ENCODE measurements at places on chromosomes 12 and 14.

GRCh38 chr12:101551362-101552114 is 43.2 kb upstream of the MYBPC1 start:
- DNase-seq, result no peak

- DNase-seq, result no peak
Observed at GRCh38 chr12:115835445-115835844, 442.0 kb downstream of the MED13L start.

DNA sequence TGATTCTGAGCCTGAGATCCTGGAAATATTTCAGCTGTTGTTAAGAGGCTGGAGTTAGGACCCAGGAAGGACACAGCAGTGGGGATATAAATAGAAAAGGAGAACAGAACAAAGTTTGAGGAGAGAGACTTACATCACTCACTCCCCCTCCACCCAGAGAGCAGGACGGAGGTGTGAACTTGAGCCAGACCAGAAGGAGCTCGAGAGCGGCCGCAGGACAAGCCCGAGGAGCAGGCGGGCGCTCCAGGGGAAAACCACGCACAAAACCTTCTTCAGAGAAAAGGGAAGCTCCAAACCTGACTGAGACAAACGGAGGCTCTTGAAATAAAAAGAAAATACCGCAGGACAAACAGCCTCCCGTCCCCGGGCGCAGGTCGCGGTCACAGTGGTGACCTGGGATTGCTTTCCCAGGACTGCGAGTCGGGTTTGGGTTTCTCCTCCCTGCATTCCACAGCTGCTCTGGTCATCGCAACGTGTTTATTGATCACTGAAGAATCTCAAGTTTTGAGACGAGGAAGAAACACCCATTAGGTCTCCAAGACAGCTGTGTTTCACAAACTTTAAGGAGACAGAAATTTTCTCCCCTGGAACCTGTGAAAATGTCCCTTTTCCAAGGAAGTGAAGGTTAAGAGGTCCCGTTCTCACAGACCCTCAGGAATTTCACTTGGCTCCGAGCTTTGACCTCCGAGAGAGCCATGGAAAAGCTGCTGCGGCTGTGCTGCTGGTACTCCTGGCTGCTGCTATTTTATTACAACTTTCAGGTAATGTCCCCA is at the start of gene ADGRD1:
Gene ADGRD1 (plus strand): TSS at position 137 of the 773 bp plus-strand sequence. CDS start 559 bp downstream, at position 696.
- peak; percentile 59 for DNase-seq

DNA sequence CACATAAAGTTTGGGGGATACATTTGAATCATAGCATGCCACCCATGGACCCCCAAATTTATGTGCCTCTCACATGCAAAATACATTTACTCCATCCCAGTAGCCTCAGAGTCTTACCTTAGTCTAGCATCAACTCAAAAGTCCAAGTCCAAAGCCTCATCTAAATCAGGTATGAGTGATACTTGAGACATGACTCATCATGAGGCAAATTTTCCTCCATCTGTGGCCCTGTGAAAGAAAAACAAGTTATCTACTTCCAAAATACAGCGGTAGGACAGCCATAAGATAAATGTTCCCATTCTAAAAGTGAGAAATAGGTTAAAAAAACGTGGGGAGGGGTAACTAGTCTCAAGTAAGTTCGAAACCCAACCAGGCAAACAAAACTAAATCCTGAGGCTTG is 444.2 kb downstream of the SNAPC1 start:
- no peak for DNase-seq

- DNase-seq, result peak; percentile 76
Observed at GRCh38 chr14:78157494-78158437, 12.4 kb upstream of the NRXN3 start.
